NCI-H1048 (cell line): ENCODE measurements at places on chromosomes 3 and 15.
A peak's percentile ranks its signal among the peaks of the same experiment; 100 is the strongest.

GRCh38 chr3:67016522-67017080, 18.5 kb downstream of the KBTBD8 start:
- DNase-seq, result no peak

DNA sequence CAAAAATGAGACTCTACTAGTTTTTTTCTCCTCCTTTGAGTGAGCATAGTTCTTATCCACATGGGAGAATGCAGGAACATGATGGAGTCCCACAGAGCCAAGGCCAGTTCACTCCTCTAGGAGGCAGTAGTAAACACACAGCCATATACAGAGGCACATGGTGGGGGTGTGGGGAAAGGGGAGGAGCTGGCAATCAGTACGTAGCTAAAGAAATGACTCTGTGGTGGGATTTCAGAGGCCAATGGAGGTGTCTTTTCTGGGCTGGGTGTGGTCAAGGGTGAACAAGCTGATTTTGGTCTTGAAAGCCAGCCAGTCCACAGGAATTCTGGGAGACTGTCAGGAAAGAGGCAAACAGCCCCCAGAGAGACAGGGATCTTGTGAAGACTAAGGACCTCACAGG, 6.6 kb upstream of the RAB11A start:
- peak; percentile 10 for DNase-seq

DNA sequence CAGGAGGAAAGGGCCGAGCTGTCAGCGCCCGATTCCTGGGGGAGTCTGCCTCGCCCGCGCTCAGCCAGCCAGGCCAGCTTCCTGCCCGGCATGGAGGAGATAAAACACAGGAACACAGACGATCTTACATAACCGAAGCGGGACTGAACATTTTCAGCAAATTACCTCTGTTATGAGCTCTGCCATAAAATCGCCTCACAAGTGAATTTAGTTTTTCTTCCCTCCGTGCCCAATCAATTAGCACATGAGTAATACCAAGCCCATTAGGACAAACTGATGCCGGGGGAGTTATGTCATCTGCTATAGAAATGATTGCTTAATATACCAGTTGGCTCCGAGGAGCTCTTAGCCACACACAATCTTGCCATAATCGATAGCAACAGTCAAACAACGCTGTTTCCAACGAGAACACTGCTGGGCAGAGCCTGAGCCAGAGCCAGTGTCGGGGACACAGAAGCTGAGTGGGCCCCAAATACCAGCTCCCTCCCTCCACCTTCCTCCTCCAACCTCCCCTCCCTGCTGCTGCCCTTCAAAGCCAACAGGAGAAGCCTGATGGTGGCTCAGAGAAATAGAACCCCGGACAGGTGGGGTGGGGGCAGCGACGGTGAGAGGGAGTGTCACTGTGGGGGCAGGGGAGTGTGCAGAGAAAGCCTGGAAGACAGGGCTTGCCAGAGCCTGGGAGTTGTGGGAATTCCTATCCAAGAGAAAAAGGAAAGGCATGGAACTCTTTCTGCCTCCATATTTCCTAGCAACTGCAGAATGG, 279.4 kb upstream of the TLE3 start:
- DNase-seq, result no peak

DNA sequence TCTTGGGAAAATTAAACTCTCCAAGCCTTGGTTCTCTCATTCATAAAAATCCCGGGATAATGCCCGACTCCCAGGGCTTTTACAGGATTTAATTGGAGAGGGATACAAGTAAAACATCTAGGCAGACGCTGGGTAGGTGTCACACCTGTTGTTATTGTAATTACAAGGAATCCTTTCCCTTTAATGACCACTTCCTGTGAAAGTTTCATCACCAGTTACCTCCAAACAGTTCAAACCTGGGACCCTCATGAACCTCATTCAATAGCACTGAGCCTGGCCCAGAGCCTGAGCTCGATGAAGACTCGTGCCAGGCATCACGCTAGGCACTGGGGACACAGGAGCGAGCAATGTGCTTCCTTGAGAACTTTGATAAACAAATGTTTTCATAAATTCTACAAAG, 2.1 kb upstream of the RYK start:
- DNase-seq, result no peak

- no peak for DNase-seq
These were observed 26.9 kb downstream of the BFSP2 start for GRCh38 chr3:133426721-133427120.

DNA sequence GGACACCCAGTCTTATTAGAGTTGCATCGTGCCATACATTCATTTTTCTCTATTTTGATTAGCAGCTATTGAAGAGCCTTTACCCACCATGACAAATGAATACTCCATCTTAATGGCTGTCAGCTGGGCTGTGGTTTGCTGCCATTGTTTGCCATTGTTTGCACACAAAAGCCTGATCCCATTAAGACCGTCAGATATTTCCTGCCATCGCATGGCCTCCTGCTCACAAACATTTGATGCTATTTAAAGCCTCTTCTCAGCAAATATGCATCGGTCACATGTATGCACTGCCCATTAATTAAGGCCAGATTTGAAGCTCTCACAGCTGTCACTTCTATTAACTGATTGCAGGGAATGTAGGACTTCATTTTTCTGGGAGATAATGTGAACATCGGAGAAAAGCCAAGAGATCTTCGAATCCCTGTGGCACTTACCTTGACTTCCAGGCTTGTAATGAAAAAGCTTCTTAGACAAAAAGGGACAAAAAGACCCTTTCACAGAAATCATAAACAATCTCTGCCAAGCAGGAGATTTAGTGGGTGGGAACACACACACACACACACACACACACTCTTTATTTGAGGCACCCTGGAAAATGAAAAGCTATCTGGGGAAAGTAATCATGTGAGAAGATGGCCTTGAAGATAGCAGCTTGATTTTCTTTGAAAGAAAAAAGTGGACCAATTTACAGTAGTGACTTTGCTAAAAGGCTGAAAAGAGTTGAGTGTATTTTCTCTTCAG, 175.4 kb upstream of the NR2E3 start:
- no peak for DNase-seq

GRCh38 chr3:138673641-138674530, 65.3 kb downstream of the FAIM start:
- no peak for DNase-seq

GRCh38 chr15:71654042-71654719, 156.2 kb upstream of the NR2E3 start:
- no peak for DNase-seq

DNA sequence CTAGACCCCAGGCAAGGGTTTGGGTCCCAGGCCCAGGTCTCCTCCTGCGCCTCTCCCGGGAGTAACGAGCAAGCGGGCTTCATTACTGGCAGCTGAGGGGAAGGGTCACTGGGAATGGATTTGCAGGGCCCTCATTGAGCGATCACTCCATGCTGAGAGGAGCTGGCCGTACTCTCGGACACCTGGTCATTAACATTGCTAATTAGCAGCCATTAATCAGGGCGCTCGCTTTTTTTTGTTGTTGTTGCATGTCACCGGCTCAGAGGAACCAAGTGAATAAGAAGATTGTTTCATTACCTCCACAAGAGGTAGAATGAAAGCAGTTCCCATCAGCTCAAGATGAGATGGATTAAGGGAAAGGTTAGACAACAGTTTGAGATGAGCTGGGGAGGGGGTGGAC, 293.0 kb upstream of the ATP11B start:
- no peak for DNase-seq

DNA sequence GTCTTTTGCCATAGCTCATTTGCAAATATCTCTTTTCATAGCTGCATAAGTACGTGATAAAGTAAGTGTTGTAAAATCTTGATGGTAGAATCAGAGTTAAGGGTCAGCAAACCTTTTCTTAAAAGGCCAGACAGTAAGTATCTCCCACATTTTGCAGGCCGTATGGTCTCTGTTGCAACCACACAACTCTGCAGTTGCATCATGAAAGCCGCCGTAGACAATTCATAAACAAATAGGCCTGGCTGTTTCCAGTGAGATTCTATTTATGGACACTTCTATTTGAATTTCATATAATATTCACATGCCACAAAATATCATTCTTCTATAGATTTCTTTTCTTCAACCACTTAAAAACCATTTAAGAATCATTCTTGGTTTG, 248.5 kb downstream of the TLE3 start:
- DNase-seq, result no peak

- no peak for DNase-seq
These were observed 58.4 kb upstream of the COL8A1 start for GRCh38 chr3:99579965-99580364.
